ENCODE measurements at places on chromosomes 5 and 9.

- no peak for DNase-seq
Measured at GRCh38 chr5:34751807-34752736, 86.9 kb upstream of the TTC23L start.

GRCh38 chr9:65409471-65409980 lies 124.5 kb upstream of the FOXD4L5 start:
- no peak for DNase-seq

DNA sequence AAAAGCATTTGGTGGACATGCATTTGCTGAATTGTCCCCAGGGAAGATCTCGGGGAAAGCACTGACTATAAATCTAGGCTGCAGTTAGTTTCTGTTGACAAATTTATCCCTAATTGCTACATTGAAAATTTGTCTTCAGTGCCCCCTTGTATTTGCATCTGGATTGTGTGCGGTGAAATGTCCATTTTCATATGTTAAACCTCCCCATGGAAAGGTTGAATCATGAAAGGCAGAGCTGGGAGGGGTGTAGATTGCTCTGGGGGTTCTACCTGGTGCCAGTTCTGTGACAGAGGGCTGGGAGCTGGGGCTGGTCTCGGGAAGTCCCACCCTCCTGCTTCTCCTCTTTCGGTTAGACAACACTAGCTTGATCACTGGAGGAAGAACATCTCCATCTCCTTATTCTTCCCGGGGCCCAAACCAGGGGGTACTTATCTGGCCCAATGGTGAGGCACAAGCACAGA lies 101.9 kb downstream of the GADD45G start:
- DNase-seq: no peak

- no peak for DNase-seq
Measured at GRCh38 chr9:132077881-132078698, 1.6 kb downstream of the MED27 start.

GRCh38 chr5:158027806-158028775 lies 169.1 kb upstream of the CLINT1 start:
- DNase-seq: no peak

DNA sequence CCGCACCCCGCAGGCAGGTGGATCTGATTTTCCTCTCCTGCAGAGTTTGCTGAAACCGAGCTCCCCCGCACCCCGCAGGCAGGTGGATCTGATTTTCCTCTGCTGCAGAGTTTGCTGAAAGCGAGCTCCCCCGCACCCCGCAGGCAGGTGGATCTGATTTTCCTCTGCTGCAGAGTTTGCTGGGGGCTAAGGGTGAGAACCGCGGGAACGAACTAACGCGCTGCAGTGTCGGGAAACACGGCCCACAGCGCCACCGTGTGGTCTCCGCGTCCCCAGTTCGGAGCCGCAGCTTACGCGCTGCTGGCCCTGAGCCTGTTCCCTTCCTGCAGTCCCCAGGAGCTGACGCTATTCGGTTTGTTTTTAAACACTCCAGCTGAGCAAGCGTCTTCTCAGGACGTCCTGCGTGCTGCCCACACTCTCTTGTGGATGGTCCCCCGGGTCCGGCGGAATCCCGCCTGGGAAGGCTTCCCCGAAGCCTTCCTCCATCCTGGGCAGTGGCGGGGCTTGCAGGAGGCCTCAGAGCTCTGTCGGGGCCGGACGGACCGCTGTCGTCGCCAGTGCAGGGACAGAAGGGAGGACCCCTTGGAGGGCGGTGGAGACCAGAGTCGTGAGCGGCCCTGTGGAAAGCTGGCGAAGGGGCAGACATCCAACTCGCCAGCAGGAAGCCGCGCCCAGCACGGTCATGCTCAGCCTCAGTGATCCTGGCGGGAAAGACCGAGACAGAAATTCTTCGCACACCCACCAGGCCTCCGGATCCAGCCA lies 121.2 kb upstream of the LPCAT1 start:
- DNase-seq: peak; percentile 87

DNA sequence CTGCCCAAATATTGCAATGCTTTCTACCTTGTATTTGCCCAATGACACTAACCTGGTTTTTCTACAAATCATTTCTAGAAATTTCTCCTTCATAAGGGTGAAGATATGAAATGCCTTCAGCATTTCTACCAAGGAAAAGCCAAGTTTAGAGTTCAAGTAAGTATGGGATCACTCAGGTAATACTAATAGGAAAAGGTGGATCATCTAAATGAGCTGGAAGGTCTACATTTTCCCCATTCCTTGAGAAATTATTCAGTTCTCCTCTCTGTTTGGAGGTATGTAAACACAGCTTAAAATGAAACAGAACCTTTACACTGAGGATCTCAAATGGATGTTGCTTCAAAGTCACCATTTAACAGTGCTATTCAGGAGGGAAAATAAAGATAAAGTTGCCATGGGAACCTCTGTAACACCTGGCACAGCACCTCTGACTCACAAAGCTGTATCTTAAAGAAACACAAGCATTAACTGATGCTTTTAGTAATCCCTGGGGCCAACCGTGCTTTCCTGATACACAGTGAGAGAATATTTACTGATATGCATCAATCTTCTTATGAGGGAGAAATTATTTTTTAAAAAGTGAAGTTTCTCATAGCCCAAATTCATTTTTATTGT lies 161.3 kb downstream of the DRD1 start:
- no peak for DNase-seq

Measured in stimulated activated CD4-positive, alpha-beta T cell treated with anti-CD3 and anti-CD28 coated beads, Interleukin-2, amount 100 ng/mL, for 24 hours (primary cell).